Activated naive CD4-positive, alpha-beta T cell (primary cell): ENCODE measurements at places on chromosomes 12 and 14.

GRCh38 chr14:67773844-67774377 is 42.5 kb downstream of the ZFYVE26 start:
- DNase-seq: no peak

DNA sequence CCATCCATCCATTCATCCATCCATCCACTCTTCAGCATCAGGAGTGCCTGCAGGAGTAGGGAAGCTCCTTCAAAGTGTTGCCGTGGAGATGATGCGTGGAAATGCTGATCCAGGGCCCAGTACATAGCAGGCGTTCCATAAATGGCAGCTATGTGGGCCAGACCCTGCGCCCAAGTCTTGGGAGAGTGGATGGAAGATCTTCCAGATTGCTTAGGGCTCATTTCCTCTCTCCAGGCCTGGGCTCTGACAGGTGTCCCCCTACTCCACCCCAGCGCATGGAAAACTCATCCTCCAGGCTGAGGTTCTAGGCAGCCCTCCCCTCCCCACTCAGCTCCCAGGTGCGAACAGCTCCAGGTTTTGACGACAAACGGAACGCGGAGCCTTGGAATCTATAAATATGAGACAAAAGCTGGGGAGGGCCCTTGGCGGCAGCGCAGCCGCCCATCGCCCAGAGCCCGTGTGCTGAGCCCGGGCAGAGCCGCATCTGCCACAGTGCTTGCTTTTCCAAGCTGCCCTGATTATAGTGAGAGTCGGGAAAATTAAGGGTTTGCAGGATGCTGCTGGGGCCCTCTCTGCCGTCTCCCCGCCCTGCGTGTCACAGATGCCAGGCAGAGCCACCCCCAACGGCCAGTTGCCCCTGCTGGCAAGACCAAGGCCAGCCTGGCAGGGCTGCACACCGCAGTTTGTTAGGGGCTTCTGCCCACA is 1.6 kb downstream of the BEGAIN start:
- no peak for DNase-seq

DNA sequence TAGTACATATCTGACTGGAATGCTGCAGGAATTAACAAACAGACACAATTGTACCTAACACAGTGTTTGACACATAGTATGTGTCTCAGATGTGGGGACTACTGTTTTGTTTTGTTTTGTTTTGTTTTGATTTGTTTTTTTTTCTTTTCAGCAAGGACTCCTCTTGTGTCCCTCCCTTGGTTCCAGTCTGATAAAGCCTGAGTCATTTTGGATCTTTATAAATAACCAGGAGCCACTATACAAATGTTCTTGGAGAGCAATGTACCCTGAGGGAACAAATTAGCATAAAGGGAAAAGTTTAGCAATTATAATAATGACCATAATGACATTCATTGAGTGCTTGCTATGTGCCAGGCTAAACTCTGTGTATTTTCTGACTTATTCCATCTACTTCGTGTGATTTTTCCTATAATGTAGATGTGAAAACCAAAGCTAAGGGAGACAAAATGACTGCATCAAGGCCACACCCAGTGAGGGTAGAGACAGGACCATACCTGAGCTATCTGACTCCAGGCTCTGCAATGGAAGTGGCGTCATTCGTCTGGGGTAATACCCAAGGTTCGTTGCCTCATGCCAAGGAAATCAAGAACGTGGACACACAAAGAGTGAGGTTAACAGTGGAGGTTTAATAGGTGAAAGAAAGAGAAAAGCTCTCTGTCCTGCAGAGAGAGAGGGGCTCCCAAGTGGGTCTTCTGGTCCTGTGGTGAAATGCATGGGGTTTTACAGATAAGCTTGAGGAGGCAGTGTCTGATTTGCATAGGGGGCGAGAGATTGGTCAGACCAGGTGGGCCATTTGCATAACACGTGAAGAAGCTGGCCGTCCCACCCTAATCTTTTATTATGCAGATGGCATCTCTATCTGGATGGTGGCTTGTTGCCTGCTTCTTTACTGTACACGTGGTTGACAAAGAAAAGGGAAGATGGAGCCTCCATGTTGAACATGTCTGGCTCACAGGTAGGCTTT is 285.5 kb upstream of the SFSWAP start:
- no peak for DNase-seq

DNA sequence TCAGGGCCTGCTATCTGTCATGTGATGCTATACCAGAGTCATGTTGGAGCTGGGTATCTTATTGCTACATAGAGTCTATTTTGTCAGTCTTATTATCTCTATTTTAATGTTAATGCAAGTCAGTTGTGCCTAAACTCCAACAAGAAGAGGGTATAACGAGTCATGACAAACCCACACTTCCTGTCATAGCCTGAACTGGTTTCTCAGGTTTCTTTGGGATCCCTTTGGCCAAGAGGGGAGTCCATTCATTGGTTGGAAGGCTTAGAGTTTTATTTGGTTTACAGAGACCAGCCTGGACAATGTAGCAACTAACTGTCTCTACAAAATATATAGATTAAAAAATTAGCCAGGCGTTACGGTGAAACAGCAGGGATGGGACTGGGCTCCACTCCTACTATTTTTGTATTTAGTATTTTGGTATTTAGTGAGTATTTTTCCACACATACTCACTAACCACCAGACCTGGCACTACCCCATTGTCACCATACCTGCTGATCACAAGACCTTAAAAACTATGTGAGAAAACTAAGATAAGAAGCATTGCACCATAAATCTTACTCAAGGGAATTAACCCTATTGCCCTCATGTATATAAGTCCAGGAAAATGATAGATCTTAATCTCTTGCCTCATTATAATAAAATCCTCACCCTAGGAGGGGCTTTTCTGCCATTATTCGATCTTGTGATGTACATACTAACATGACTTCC is 387.5 kb downstream of the IPO8 start:
- DNase-seq: no peak

- DNase-seq: no peak
These were observed 407.9 kb downstream of the MED13L start for GRCh38 chr12:115869604-115870003.
